Left ventricle myocardium inferior (tissue), 1 donor: ENCODE measurements at places on chromosomes 7 and 10.

DNA sequence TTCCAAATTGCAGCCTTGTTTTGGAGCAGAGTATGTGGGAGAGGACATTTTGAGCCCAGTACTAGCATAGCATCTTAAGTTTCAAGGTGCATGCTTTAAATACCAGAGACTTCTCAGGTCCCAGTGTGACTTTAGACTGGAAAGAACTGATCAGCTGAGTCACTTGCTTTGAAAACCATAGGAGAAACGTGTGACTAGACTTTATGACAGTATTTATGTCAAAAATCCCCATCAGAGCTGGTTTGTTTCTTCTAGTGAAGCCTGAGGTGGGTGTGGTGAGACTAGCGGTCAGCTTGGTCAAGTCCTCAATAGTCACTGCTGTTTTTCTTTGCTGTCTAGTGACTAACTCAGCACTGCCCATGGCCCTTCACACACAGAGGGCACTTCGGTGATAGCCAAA lies 724.2 kb downstream of the GATA3 start:
- DNase-seq = no peak

- DNase-seq = no peak
Observed at GRCh38 chr7:158312789-158313188, 274.8 kb downstream of the PTPRN2 start.

DNA sequence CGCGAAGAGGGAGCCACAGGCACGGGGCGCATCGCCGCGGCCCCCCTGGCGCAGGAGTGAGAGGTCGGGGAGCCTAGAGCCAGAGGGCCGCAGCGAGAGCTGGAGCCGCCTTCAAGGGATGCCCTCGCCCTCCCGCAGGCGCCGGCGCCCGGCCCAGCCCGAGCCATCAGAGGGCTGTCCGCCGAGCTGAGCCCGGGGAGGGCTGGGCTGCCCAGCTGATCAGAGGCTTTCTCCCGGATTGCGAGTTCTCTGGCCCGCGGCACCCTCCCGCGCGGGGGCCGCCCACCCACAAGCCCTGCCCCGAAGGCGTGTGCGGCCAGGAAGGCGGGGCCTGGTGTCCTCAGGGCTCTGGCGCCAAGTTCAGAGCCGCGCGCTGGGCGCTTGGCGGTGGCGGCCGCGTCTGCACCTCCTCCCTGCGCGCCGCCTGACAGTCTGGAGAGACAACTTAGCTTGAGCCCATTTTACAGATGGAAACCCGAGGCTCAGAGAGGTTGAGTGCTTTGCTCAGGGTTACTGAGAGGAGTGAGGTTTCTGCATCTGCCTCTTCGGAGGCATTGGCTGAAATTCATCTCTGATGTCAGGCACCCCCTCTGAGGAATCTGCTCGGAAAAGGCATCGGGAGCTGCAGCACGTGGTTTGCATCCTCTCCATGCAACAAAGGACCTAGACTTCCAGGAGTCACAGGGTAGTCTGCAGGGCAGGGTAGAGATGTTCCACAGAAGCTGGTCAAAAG lies 3.8 kb upstream of the ANTXRL start:
- peak; percentile 85 for DNase-seq

- no peak for DNase-seq
Observed at GRCh38 chr7:14905764-14906163, 3.2 kb upstream of the DGKB start.

GRCh38 chr10:75658915-75659314 lies 227.5 kb downstream of the LRMDA start:
- no peak for DNase-seq

DNA sequence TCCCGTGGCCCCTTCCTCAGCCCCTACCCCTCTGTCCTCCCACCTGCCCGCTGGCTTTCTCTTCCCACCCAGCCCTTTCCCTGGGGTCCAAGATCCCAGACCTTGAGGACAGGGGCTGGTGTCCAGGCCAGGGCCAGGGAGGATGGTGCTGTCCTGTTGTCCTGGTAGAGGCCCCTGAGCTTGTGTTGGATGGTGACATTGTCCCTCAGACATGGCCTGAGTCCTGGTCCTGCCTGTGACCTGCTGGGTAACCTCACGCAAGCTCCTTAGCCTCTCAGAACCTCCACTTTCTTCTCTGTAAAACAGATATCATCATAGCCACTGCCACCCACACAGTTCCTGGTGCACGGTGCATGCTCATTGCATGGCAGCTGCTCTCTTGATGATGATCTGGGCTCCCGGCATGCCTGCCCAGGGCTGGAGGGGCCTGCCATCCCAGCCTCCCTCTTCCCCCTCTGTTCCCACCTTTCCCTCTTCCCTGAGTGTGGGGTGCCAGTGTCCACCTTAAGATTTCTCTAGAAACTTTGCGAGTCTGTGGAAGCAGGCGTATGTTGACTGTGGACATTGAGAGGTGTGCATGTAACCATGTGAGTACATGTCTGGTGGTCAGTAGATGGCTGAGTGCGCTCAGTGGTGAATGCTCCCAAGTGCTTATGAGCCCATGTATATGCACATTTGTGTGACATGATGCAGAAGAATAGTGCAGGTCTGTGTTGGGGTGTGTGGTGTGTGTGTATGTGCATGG lies 60.4 kb downstream of the NEURL1 start:
- no peak for DNase-seq
